ENCODE measurements at places on chromosomes 1 and 21.

DNA sequence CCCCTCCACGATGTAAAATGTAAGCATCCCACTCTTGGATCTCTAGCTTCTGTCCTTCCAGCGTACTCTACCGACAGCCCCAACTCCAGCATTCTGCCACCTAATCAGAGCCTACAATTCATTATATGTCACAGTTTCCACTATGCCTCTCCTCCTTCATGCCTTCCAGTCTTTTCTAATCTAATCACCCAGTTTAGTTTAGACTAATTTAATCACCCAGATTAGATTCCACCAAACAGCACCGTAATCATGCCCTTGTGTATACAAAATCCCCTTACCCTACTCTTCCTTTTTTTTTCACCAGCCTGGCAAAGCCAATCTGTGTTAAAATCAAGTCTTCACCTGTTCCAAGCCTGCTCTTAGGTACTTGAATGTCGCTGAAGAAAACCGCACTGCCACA lies 49.8 kb upstream of the KANK4 start:
- DNase-seq: peak; percentile 67

DNA sequence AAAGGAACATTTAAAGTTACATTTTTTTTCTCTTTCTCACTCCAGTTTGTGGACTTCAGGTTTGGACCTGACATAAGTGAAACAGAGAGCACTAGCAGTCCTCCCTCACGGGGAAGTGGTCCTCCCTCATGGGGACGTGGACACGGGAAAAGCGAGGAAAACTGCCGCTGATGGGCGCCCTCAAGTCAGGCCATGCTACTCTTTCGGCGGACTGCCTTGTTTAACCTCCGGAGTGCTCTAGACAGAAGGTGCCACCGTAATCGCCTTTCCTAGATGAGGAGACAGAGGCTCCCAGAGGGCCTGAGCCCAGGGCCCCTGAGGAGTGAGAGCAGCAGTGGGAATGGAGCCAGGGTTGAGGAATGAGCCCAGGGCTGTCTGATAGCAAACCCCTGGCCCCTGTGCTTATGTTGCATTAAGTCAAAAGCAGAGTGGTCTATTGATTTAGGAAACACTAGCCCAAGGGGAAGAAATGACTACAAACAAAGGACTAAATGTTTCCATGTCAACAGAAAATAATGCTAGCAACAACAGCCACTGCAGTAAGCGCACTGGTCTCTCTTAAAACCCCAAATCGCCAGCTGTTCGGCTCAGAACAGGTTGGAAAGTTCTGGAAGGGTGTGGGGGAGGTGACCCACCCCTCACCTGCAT lies 84.1 kb downstream of the DMRTB1 start:
- no peak for DNase-seq

- DNase-seq: no peak
Measured at GRCh38 chr1:201740670-201741111, 88.3 kb upstream of the IPO9 start.

DNA sequence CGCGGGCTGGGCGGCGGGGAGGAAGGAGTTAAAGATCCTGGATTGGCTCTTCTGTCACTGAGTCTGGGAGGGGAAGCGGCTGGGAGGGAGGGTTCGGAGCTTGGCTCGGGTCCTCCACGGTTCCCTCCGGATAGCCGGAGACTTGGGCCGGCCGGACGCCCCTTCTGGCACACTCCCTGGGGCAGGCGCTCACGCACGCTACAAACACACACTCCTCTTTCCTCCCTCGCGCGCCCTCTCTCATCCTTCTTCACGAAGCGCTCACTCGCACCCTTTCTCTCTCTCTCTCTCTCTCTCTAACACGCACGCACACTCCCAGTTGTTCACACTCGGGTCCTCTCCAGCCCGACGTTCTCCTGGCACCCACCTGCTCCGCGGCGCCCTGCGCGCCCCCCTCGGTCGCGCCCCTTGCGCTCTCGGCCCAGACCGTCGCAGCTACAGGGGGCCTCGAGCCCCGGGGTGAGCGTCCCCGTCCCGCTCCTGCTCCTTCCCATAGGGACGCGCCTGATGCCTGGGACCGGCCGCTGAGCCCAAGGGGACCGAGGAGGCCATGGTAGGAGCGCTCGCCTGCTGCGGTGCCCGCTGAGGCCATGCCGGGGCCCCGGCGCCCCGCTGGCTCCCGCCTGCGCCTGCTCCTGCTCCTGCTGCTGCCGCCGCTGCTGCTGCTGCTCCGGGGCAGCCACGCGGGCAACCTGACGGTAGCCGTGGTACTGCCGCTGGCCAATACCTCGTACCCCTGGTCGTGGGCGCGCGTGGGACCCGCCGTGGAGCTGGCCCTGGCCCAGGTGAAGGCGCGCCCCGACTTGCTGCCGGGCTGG lies at the start of gene NPR1:
Gene NPR1 (plus strand): TSS at position 170 of the 818 bp plus-strand sequence. CDS start 421 bp downstream, at position 591.
- DNase-seq: peak; percentile 48

DNA sequence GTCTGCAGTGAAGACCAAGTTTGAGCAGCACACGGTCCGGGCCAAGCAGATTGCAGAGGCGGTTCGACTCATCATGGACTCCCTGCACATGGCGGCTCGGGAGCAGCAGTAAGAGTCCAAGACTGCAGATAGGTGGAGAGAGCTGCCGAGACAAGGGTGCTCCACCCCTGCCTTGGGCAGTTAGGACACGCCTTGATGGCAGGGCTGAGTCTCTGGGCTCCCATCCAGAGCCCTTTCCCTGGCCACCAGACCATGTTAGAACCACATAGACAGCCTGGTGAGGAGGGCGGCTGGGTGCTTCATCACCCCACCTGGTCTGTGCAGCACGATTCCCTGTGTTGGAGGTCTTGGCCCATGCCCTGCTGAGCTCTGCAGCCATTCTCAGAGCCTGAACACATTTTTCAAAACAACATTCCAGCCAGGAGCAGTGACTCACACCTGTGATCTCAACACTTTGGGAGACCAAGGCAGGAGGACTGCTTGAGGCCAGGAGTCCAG lies 17.3 kb upstream of the MIIP start:
- no peak for DNase-seq
